ENCODE measurements at places on chromosomes 5 and 9.

DNA sequence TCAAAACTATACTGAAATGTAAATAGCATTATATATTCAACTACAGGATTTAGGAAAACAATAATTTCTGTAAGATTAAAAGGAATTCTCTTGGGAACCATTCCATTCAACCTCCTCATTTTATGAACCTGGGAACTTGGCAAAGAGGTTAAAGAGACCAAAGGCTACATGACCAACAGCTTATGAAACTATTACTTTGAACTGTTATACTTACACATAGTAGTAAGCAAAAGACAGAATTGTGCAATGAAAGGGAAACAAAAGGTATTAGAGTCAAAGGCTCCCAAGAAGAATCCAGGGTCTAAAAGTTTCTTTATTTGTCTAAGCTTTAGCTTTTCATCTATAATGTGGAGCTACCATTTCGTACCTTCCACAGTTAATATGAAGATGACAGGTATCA lies 7.2 kb downstream of the C9orf72 start:
- DNase-seq: no peak

GRCh38 chr5:125578551-125578950 lies 832.1 kb upstream of the ZNF608 start:
- DNase-seq: no peak

DNA sequence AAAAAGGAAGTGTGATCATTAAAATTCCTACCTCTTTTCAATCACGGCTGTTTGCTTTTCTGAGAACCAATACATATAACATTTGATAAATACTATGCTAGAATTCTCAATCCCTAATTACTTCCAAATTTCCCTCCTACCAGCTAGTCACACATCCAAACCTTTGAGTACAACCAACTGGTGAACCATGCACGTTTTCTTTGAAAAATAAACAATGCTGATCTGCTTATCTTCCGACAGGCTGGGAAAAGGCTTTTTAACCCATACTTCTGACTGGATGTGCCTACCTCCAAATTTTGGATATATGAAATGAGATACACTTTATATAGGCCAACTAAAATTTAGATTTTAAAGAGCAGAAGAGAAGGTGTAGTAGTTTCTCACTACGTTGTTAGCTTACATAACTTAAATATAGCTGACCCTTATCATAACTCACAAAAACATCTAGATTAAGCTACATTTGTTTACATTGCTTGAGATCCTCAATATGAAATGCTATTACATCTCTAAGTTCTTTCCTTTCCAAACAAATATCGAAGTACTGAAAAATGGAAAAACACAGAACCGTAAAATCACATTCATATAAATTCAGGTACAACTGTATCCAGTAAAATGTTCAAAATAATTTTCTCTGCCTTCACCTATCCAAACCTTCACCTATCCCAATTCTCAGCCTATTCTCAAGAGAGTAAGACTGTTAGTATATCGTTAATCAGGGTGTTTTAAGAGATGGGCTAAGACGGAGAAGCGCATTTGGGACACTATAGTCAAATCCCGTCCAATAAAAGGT lies 2.1 kb downstream of the NR3C1 start:
- peak; percentile 52 for DNase-seq

GRCh38 chr9:37944671-37945481 lies 40.9 kb upstream of the SLC25A51 start:
- peak; percentile 50 for DNase-seq

- DNase-seq: no peak
These were observed 92.7 kb upstream of the SAP30L start for GRCh38 chr5:154352960-154353548.

GRCh38 chr5:32331217-32331934 lies 18.6 kb upstream of the MTMR12 start:
- no peak for DNase-seq

DNA sequence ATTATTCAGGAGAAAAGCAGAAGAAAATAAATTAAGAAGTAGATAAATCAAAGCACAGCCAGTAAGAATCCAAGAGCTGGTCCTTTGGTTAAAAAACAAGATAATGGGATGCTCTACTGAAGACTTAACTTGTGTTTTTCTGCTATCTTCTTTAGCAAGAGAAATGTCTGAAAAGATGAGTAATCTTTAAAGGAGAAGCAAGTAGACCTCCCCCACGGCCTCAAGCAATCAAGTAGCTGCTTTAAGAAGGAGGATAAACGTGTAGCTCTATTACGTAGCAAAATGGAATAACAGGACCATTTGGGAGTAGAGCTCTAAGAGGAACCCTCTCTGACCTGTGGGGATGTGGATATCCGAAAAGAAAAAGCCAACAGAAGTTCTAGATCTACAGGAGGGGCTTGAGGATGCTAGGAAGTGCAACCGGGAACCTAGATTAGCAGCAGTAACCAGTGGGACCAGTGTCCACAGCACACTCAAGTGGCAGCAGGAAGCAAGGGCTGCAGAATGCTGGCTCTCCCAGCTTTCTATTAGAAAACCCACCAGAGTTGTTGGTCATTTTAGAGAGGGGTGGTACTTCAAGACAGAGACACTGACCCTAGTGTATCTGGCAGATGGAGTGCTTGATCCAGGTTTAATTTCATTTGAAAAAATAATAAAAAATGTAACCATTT lies 185.4 kb downstream of the GABBR2 start:
- DNase-seq: peak; percentile 62

DNA sequence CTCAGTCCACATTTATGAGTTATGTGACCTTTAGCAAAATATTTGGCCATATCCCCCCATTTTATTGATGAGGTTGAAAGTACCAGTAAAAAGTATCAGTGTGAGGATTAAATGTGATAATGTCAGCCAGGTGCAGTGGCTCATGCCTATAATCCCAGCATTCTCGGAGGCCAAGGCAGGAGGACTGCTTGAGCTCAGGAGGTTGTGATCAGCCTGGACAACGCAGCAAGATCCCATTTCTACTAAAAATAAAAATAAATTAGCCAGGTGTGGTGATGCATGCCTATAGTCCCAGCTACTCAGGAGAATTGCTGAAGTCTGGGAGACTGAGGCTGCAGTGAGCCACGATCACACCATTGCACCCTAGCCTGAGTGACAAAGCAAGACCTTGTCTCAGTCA lies 71.2 kb downstream of the GRAMD2B start:
- DNase-seq: no peak

GRCh38 chr9:129832982-129833381 lies 2.1 kb downstream of the C9orf78 start:
- peak; percentile 20 for DNase-seq

GRCh38 chr9:84621811-84622210 lies 47.7 kb upstream of the NTRK2 start:
- DNase-seq: no peak

DNA sequence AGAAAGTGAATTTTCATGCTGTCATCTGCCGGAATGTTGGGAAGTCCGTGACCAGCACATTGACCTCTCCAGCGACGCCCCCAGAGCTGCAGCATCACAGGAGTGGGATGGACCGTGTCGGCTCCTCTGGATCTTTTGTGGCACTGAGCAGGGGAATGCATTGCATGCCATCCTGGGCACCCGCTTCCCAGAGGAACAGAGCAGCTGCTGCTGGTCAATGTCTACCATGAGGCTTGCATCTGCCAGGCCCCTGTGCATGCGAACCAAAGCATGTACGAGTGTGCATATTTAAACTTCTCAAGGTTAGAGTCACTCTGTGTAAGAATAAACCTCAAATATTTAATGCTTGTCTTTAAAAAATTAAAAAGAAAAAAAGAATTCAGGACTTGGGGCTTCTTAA lies 414.8 kb downstream of the GADD45G start:
- no peak for DNase-seq

DNA sequence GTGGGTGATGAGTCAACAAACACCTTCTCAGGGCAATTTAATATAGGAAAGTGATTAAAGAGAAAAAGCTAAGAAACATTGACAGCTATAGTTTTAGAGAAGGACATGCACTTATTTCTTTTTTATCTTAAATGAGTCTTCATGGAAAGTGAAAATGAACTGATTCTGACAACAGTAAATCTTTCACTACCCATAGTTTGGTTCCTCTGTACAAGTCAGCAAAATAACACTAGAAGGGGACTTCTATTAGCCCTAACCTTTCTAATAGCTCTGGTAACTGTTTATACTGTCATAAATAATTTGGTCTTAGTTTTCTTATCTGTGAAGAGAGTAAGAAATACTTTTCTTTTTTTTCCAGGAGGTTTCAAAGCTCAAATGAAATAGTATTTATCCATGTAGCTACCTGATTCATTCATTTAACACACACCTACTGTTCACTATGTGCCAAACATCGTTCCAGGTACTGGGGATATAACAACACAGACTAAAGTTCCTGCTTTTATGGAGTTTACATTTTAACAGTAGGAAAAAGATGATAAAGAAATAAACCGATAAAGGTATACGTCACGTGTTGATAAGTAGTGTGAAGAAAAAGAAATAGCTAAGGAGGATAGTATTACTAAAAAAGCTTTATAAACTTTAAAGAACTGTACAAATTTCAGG lies 148.2 kb downstream of the PCSK1 start:
- DNase-seq: no peak

DNA sequence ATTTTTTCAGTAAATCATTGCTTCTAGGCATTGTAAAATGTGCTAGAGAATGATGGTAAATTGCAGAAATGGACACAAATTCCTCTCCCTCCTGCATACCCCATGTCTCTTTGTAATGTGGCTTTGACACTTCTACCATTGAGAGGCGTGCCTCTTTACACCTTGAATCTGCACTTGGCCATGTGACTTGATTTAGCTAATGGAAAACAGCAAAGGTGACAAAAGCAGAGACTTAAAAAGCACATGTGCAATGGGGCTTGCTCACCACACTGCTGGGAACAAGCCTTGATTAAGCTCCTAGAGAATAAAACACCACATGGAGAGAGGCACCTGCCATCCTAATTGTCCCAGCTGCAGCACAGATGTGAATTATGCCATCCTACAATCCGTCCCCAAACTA lies 69.9 kb upstream of the NAA35 start:
- DNase-seq: no peak

DNA sequence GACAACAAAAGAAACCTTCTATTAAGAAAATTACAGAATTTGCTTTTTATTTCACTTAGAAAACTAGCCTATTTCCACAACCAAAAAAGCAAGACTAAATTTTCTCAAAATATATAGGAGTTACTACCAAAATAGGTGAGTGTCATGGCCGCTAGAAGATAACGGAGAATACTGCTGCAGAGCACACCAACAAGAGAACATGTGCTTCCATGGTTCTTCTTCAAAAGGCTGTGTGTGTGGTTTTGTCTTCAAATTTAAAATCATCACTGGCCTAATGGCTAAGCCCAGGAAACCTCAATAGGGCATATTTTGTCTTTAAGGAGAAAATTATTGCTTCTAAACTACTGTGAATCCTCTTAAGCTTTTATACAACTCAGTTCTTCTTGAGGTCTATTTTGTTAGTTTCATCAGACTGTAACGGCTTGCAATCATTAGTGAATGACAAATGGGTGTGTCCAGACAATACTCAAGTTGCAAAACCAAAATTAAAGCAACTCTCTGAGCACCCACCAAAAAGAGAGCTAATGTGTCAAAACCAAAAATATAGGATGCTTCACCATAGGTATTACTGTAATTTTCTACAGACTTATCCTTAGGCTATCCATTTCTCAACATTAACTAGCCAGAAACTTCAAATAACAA lies 3.3 kb downstream of the SETX start:
- no peak for DNase-seq

DNA sequence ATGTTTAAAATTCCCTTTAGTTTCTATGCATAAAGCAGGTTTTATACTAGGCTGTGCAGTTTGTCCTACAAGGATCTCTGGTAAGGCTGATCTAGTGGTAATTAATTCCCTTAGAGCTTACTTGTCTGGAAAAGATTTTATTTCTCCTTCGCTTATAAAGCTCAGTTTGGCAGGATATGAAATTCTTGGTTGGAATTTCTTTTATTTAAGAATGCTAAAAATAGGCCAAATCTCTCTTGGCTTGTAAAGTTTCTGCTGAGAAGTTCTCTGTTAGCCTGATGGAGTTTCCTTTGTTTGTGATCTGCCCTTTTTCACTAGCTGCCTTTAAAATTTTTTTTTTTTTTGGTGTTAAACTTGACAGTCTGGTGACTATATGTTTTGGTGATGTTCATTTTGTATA lies 237.1 kb upstream of the TLE4 start:
- DNase-seq: no peak

GRCh38 chr9:79610791-79611614 lies 39.2 kb downstream of the TLE4 start:
- peak; percentile 96 for DNase-seq

DNA sequence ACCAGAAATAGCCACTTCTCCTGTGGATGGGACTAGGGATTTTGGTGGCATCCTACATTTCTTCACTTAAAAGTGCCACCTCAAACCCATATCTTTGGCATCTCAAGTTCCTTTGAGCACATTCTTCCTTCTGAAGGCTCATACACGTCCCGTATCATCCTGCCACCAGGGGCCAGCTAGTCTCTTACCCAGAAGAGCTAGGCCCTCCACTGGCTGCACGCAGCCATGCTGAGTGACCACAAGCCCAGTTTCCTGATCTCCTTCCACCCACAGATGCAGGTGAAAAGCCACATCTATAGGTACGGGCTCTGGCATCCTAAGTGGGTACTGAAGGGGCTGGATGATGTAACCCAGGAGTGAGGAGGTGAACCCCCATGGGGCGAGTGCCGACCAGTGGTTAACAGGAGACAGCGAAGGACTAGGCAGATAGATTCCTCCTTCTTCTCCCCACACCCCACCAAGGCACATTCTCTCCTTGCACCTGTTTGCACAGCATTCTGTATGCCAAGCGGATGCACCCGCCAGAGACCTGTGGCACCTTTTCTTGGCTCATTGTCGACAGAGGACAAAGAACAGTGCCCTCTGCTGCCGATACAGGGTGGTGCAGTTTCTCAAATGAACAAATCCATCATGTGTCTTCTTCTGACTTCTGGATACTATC lies 14.4 kb upstream of the SCGB3A1 start:
- DNase-seq: peak; percentile 51

- DNase-seq: no peak
These were observed 50.8 kb upstream of the SLIT3 start for GRCh38 chr5:169351721-169352120.

DNA sequence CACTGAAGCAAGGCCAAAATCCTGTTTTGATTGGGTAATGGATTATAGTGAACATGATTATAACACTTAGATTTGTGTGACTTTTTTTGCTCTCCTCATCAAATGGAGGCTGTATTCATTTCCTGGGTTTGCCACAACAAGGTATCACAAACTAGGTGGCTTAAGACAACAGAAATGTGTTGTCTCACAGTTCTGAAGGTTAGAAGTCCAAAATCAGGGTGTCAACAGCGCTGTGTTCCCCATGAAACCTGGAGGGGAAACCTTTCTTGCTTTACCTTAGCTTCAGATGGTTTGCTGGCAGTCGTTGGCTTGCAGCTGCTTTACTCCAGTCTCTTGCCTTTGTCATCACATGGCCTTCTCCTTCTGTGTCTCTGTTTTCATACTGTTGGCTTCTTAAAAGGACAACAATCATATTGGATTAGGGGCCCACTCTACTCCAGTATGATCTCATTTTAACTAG lies 32.4 kb downstream of the CDC42SE2 start:
- DNase-seq: no peak
